ENCODE measurements at places on chromosomes 6 and 20. TPM values are rescaled to one million over a fixed set of nuclear protein-coding genes. Genes with fewer than 3 reads are reported as not detected.

DNA sequence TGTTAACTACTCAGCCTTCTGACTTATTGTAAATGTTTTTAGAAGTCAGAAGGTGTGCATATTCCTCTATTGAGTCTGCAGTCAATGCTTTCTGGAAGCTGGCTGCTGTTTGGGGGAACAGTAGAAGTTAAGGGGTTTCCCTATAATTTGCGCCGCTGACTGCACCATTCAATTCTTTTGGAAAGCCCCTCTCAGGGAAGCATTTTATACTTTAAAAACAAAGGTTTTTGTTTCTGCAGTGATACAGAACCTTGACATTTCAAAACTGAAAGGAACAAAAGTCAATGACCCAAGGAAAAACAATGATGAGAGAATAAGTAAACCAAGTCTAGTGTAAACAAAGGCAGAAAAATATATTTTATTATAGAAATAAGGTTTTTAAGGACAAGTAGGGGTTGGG, 120.8 kb upstream of the TNFAIP3 start:
- no peak for DNase-seq

DNA sequence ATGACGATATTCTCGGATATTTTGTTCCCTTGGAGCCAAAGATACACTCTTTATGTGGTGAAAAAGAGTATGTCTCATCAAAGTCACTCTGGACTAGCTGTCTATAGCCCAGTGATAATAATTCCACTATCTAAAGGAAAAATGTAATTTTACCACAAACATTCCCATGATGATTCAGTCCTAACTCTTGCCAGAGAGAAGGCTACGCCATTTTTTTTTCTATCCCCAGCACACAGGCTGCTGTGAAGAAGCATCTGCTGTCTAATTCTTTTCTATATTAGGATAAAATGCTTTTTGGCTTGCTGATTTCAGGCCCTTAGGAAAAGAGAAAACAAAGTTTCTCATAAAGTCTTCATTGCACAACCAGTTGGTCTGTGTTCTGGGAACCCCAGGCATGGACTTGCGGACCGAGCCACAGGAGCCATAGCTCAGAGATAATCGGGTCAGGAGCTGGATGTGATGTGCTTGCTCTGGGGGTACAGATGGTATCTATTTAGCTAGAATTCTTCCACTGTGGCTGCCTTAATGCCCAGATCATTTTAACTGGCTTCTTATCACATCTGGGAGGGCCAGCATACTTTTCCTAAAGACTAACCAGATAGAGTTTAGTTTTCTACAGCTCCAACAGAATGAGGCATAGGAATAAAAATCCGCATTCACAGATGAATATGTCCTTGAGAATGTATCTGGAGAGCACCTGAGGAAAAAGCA, 683.7 kb upstream of the ID4 start:
- no peak for DNase-seq

Gene RIPOR3
- total RNA-seq, result 0.14 TPM

DNA sequence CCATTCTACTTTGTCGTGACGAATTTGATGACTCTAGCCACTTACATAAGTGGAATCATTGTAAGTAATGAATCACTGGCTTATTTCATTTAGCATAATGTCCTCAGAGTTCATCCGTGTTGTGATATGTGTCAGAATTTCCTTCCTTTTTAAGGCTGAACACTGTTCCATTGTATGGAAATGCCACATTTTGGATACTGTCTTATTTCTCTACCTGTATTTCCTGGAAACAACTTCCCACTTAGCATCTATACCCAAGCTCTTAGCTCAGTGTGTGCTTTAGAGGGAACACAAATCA, 28.8 kb upstream of the GGTLC1 start:
- DNase-seq, result no peak

Gene TGM3
- total RNA-seq, result not detected

DNA sequence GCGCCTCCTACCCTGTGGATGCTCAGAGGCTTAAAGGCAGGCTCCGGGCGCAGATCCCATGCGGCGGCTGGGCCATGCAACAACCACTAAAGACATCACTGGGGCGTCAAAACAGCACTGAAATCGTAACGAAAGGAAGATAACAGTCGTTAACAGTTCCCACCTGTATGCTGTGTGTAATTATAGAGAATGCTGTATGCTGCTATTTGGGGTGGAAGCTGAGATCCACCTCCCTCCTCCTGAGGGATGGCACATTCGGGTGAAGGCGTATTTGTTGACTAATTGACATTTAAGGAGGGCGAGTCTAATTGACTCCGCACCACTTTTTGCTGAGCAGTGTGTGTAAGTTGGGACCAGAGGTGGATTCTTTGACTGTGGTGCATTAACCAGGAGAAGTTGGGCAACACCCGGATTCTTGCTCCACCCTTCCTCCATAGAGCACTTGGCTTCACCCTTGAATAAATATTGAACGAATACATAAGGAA, 687 bp downstream of the SLC35A1 start:
- DNase-seq, result no peak

DNA sequence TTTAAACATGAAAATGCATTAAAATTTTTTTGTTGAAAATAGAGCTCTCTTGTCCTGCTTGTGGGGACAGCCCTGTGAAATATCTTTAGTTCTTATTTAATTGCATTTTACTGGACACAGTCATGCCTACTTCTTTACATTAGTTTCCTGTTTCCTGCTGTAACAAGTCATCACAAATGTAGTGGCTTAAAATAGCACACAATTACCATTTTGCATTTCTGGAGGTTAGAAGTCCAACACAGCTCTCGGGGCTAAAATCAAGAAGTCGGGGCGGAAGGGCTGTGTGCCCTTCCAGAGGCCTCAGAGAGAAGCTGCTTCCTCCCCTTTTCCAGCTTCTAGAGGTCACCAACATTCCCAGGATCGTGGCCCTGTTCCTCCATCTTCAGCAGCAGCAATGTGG, 29.4 kb downstream of the PNLDC1 start:
- DNase-seq, result no peak

- no peak for DNase-seq
Observed at GRCh38 chr6:1335367-1336037, 23.6 kb downstream of the FOXQ1 start.

Gene BACH2
- total RNA-seq, result 111 TPM

DNA sequence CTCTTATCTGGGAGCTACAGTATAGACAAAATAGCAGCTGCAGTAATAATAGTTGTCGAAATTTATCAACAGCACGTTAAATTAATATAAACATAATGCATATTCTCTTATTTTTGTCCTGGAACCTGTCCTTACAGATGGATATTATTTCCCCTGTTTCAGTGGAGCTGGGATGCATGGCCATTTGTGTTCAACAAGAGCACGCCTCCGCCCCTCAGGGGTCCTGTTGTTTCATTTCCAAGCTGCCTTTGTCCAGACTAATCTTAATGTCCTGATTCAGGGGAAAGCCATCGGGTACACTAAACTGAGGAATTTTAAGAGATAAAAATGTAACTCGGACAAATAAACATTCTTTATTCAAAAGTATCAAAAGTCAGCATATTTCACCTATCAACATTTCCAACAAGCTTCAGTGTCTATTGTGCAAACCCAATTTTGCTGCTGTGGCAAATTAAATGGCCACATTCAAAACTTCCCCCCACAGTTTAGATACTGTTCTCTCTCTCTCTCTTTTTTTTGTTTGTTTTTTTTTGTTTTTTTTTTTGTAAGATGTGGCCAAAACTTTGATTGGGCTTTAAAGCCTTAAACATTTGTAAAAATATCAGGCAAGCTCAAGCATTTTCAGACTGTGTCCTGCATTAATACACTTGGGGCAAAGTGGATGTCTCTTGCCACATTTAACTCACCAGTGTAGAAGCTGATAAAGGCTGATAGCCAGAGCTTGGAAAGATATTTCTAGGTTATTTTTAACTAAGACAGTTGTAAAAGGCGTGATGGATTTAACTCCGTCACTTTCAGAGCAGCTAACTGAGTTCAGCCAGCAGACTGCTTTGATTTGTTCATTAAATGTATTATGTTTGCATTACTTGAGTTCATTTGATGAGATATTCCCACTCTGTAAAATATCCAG, 112.5 kb upstream of the QKI start:
- DNase-seq, result no peak

Gene ADRM1
- 95.4 TPM for total RNA-seq
